ENCODE measurements at places on chromosomes 2 and 18. TPM values are rescaled to one million over a fixed set of nuclear protein-coding genes. Genes with fewer than 3 reads are reported as not detected.
A peak's percentile ranks its signal among the peaks of the same experiment; 100 is the strongest.

Gene SULT6B1
- not detected for total RNA-seq

Gene SLC38A11
- not detected for total RNA-seq

Gene BMP10
- not detected for total RNA-seq

- no peak for DNase-seq
Measured at GRCh38 chr2:28612131-28612812, 116.4 kb downstream of the PLB1 start.

DNA sequence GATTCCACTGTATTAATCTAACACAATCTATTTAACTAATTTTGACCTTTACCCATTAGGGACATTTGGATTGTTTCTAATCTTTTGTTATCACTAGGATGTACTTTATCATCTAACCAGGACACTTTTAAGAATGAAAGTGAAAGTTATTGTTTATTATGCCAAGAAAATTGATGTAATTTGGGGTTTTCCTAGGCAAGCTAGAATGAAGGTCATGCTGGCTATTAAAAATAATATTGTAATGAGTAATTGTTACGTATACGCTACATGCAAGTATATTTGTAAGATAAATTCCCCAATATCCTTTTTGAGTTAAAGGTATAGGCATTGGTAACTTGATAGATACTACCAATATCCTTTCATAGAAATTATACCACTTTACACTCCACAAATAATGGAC, 74.6 kb downstream of the COL5A2 start:
- no peak for DNase-seq

DNA sequence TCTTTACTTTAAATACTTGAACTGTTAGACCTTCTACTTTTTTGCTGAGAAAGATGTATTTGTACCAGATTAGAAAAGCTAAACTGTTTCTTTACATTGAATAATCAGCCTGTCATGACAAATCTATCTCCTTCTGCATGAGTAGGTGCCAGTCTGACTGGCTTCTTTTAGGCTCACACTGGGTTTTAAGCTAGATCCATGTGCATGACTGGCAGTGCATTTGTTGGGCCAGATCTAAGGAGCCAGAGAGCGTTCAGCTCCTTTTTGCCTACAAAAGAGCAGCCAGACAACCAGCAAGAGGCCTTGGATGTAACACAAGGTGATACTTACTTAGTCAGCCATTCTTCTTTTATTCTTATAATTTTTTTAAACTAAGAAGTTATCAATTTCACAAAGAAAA, 82.0 kb upstream of the OTX1 start:
- DNase-seq: no peak

GRCh38 chr2:99867770-99868169, 274.6 kb downstream of the AFF3 start:
- peak; percentile 79 for DNase-seq
